NCI-H526 treated with DMSO at 0.1 percent for 48 hours (cell line): ENCODE measurements at places on chromosomes 12 and 14.

DNA sequence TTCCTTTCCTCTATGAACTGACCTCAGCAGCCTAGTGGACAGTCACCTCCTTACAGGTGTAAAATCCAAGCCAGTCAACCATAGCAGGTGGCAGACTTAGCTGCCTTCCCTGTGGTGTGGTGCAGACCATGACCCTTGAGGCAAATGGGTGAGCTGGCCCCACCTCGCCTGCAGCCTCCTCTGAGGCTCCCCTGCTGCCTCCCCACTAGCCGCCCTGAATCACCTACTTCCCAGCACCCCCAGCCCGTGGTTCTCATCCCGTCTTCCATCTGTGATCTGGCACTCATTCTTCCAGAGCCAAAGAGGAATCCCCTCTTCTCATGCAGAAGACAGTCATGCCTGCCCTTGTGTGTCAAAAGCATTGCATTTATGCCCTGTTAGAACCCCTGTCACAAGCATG lies 34.4 kb upstream of the TSPAN9 start:
- DNase-seq, result no peak

- no peak for DNase-seq
These were observed 27.1 kb downstream of the NT5DC3 start for GRCh38 chr12:103813949-103814348.

DNA sequence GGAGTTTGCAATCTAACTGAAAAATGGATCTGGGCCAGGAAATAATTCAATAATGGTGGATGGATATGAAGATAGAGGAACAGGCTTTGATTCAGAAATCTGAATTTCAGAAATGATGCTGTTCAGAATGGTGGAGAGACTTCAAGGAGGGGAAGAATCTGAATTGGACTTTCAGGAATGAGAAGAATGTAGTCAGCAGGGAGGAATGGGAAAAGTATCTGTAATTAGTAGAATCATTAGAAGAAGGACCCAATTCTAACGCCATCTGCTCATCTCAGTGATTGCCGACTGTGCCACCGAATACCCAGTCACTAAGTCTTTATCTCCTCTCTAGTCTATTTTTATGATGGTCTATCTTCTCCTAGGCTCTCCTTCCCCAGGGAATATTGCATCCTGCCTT lies 363.2 kb downstream of the GALC start:
- peak; percentile 12 for DNase-seq

GRCh38 chr14:66910311-66910840 lies 278.9 kb upstream of the GARIN2 start:
- no peak for DNase-seq

DNA sequence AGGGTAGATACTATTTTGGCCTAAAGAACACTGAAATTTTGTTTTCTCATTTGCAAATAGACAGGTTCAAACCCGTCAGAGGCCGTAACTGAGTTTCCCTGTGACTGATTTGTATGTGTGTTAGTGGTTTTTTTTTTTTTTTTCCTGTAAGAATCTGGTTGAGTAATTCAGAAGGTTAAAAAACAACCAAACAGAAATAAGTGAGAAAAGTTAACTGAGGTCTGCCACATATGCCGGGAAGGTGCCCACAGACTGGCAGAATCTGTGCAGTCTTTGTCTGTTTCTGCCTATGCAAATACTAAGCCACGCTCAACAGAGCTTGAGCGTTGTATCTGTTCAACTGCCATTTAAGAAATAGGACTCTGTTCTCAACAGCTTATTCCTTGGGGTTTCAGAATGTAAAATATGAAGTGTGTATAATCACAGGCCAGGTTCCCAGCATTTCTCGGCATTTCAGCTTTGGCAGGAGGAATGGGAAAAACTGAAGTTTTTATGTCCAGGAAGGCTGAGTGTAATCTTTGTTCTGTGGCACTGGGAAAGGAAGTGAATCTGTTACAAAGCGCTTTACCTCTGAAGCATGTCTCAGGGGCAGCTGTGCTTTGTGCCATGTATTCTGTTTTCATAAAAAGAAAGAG lies 181.9 kb downstream of the PRKCH start:
- DNase-seq, result peak; percentile 91

- DNase-seq, result no peak
These were observed 11.6 kb upstream of the CCDC85C start for GRCh38 chr14:99615497-99616157.
